ENCODE measurements at places on chromosomes 16 and 17. TPM values are rescaled to one million over a fixed set of nuclear protein-coding genes. Genes with fewer than 3 reads are reported as not detected.

KRTAP3-1 gene
- total RNA-seq, result not detected

WNK4 gene
- total RNA-seq, result 2.3 TPM

TSPOAP1 gene
- 0.87 TPM for total RNA-seq

DYNC1LI2 gene
- total RNA-seq, result 55.3 TPM

DNA sequence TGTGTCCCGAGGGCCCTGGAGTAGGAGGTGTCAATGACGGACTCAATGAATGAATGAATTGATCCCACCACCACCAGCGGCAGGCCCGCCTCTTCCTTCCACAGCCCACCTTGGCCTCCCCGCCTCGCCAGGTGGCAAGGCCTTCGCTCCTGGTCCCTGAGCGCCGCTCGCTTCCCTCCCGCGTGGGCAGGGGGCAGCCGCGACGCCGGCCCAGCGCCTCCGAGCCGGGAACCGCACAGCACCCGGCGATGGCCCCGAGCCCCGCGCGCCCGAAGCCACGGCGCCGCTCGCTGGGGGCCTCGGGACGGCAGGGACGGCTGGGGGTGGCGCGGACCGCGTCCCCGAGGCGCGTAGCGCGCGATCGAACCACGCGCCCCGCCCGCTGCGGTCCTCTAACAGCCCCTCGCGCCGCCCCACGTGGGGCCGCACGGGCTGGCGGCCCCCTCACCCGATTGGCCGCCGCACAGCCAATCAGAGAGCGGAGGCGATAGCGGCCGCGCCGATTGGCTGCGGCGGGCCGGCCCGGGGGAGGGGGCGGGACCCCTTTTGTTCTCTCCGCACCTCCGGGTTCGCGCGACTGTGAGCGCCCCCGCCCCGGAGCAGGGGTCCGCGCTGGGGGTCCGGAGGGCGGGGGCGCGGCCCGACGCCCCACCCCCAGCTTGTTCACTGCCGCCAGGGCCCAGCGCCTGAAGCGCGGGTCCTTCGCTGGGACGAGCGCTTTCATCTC is 31.4 kb downstream of the ACTG1 start:
- no peak for DNase-seq

DNA sequence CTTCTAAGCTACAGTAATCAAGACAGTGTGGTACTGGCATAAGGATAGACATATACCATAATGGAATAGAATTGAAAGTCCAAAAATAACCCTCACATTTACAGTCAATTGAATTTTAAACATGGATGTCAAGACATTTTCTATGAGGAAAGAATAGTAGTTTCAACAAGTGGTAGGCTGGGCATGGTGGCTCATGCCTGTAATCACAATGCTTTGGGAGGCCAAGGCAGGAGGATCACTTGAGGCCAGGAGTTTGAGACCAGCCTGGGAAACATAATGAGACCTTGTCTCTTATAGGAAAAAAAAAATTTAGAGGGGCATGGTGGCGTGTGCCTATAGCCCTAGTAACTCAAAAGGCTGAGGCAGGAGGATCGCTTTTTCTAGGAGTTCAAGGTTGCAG is 122.8 kb upstream of the TBX2 start:
- DNase-seq, result no peak

DNA sequence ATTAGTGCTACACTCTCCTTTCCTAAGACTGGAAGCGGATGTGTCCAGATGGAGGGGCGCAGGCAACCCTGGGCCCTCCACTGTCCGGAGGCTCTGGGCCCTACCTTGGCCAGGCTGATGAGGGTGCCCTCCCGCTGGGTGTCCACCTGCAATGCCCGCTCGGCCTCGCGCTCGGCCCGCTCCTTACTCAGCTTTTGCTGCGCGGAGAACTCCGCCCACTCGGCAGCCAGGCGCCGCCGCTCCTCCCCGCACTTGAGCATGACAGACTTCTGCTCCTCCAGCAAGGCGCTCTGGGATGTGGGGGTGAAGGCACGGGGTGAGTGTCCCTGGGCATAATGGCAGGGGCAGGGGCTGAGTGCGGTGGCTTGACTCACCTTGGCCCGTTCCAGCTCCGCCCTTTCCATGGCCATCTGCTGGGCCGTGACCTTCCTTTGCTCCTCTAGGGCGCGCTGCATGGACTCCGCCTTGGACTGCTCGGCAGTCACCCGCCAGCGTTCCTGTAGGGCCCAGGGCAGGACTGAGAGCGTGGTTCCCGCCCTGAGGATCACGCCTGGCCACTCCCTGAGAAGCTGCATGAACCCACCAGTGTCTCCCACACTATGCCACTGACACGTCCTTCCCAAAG is 10.1 kb upstream of the MRPL38 start:
- DNase-seq, result no peak

DNA sequence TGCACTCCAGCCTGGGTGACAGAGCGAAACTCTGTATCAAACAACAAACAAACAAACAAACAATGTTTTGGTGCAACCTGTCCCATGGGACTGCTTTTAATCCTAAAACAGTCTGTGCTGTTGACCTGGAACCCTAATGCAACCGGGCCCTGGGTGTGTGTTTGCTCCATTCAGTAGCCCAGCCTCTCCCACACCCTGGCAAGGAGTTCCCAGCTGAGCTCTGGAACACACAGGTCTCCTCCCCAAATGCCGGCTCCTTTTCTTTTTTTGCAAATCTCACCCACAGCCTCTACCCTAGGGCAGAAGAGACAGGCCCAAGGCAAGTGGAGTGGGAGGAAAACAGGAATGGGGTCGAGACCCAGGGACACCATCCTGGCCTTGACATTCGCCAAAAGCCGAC is 29.8 kb upstream of the RASD1 start:
- no peak for DNase-seq

DNA sequence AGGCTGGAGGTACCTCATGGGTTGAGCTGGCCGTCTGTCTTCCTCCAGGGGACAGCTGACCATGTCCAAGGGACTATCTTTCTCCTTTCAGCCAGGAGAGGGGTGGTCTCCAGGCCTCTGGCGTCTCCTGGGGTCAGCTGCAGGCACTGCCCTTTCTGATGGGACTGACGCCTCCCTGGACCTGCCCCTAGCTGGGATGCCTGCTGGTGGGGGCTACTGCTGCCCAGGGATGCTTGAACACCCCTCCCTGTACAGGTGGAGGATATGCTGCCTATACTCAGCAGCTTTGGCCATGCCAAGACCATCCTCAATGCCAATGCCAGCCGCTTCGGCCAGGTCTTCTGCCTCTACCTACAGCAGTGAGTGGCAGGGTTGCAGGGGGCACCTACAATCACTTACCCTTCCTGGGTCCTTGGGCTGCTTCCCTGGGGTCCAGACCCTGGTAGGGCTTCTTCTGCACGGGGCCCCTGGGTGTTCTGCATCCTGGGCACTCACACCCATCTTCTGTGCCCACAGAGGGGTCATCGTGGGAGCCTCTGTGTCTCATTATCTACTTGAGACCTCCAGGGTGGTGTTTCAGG is 4.2 kb downstream of the MYO15B start:
- DNase-seq, result no peak

DNA sequence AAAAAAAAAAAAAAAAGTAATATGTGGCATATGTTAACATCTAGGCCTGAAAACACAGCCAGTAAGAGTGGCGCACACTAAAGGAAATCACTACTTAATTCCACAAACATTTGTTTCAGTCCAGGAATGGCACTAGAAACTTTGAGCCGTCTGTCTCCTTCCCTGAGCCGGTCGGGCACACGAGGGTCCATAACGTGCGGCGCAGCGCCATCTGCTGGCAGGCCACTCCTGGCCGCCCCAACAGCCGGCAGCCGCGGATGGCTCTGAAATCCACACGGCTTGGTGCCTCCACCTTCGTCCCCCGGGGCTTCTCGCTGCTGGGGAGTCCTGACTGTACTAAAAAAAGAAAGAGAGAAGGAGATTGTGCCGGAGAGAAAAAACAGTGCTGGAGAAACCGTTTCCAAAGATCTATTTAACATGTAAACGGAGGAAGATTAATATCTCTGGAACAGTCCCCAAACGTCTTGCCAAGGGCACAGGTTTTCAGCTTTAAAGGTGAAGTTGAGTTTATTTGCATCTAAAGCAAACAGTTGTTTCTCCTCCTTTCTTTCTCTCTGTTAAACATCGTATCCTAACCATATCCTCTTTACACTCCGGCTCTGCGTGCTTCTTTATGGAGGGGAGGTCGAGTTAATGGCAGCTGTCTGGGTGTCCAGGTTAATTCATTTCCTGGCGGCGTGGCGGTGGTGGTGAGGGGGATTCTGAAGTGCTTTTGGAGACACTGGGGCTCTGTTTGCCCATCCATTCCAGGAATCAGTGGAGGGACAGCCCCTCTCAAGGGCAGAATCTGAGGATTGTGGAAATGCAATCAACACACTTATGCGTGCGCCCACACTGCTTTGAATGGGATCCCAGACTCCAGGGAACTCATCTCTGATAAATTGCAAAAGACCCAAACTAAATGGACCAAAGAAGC is 611.3 kb upstream of the SALL1 start:
- no peak for DNase-seq

- no peak for DNase-seq
These were observed 3.0 kb upstream of the PPY start for GRCh38 chr17:43945074-43945829.

GRCh38 chr17:14959106-14959648 is 305.9 kb downstream of the PMP22 start:
- DNase-seq, result no peak

GRCh38 chr16:24511174-24511573 is 28.2 kb upstream of the RBBP6 start:
- no peak for DNase-seq

DNA sequence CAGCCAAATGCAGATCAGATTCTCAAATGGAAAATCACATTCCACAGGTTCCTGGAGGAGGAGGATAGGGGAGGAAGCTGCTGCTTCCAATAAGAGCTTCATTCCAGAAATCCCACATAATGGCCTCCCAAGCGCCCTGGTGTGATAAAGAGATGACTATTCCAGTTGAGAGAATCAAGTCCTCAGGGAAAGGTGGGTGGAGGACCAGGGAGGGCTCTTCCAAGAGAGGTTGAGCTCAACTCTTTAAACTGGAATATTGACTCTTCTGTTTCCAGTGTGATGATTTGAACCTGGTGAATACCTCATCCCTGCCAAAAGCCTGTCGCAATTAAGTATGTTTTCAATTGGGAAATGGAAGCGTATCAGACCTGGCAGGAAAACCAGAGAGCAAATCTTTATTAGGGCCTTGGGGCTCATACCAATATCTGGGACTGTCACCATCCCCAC is 81.4 kb upstream of the DYNLRB2 start:
- DNase-seq, result no peak

Data from epithelial cell of proximal tubule (primary cell).